ENCODE measurements at places on chromosomes 12 and 14. TPM values are rescaled to one million over a fixed set of nuclear protein-coding genes. Genes with fewer than 3 reads are reported as not detected.

DNA sequence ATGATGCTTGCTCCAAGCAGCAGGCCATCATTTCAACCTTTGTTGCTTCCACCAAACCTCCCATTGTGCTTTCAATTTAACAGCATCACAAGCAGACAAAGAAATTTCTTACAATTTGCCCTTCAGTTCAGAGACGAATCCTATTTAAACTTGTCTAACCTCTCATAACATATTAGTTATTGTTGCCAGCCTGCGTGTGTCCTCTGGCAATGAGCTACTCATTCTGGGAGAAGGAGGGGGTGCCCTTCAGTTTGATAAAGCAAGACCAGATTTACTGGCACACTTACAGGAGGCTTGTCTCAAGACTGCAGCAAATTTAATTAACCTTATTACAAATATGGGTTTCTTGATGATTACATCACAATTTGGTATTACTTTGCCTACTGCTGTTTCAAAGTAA, 203.6 kb upstream of the SOX5 start:
- no peak for DNase-seq
- H3K27me3 ChIP-seq = no peaks in the 10 kb centered on the region
- H3K4me3 ChIP-seq = no peak overlapping the region

DNA sequence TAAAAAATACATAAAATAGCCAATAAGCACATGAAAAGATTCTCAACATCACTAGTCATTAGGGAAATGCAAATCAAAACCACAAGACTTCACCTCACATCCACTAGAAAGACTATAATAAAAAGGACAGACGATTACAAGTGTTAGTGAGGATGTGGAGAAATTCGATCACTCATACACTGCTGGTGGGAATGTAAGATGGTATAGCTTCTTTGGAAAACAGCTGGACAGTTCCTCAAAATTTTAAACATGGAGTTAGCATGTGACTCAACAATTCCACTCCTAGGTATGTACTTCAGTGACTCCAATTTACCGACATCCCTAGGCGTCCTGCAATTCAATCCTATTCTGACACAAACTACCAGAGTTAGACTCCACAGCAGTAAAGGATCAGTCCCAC, 13.7 kb downstream of the TRIM9 start:
- H3K4me1 ChIP-seq = no peaks in the 10 kb centered on the region
- H3K27me3 ChIP-seq = no peaks in the 10 kb centered on the region
- no peaks in the 10 kb centered on the region for H3K36me3 ChIP-seq
- no peak for DNase-seq
- no peak overlapping the region for H3K27ac ChIP-seq

The LMO3 gene
- 22.2 TPM for total RNA-seq

The PPP4R4 gene
- total RNA-seq = 8.1 TPM

- H3K27ac ChIP-seq = peak overlapping the region; percentile 54
- DNase-seq = no peak
- no peak overlapping the region for H3K4me3 ChIP-seq
- no peaks in the 10 kb centered on the region for H3K27me3 ChIP-seq
- peaks cover 39% of the 10 kb centered on the region for H3K4me1 ChIP-seq
Measured at GRCh38 chr12:27905285-27906126, 67.0 kb downstream of the PTHLH start.

DNA sequence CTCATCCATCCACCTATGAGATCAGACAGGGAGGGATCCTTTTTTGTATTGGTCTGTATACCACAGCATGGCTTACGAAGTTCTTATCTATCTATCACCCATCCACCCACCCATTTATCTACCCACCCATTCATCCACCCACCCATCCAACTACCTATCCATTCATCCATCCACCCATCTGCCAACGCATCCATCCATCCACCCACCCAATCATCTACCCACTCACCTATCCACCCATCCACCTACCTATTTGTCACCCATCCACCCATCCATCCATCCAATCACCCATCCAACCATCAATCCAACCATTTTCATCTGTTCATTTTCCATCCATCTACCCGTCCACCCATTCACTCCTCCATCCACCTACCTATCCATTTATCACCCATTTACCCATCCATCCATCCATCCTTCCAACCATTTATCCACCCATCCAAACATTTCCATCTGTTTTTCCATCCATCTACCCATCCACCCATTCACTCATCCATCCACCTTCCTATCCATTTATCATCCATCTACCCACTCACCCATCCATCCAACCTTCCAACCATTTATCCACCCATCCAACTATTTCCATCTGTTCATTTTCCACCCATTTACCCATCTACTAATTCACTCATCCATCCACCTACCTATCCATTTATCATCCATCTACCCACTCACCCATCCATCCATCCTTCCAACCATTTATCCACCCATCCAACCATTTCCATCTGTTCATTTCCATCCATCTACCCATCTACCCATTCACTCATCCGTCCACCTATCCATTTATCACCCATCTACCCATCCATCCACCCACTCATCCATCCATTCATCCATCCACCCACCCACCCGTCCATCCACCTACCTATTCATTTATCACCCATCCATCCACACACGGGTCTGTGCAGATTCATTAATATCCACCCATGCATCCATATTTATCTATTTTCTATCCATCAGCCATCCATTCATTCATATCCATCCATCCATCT, 13.3 kb downstream of the SDS start:
- no peak for DNase-seq
- no peak overlapping the region for H3K4me3 ChIP-seq
- H3K27ac ChIP-seq = no peak overlapping the region
- H3K4me1 ChIP-seq = peaks cover 3% of the 10 kb centered on the region
- peaks cover 6% of the 10 kb centered on the region for H3K36me3 ChIP-seq

GRCh38 chr14:48350971-48351370, 675.6 kb upstream of the MDGA2 start:
- no peak overlapping the region for H3K4me3 ChIP-seq
- H3K27me3 ChIP-seq = no peaks in the 10 kb centered on the region
- no peak for DNase-seq
- H3K36me3 ChIP-seq = 0 out of 2 replicates have a peak, but pooled peaks cover 6% of the 10 kb centered on the region
- H3K4me1 ChIP-seq = no peaks in the 10 kb centered on the region

The BIN2 gene
- 0.20 TPM for total RNA-seq

The AQP5 gene
- total RNA-seq = 2.7 TPM

The PLEKHA5 gene
- 61.1 TPM for total RNA-seq

The CHFR gene
- 53.9 TPM for total RNA-seq

DNA sequence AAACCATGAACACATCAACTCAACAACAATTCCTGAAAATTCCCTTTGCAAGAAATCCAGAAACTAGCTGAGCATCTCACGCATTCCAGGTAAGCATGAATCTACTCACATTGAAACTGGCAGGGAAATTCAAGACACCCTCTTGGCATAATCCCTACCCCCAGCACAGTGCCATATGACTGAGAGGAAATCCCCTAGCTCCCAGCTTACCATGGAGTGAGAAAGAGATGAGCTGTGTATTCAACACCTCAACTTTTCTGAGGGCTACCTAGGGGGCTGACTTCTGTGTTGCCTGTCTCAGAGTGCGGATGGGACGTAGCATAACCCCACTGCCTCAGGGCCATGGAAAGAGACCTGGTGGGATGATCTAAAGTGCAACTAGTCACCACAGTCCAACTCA, 37.7 kb upstream of the GPR132 start:
- no peak for DNase-seq
- no peak overlapping the region for H3K4me3 ChIP-seq
- H3K4me1 ChIP-seq = no peaks in the 10 kb centered on the region
- H3K36me3 ChIP-seq = peaks cover 19% of the 10 kb centered on the region
- H3K27ac ChIP-seq = no peak overlapping the region

GRCh38 chr12:30437616-30438015, 258.1 kb downstream of the IPO8 start:
- no peak overlapping the region for H3K27ac ChIP-seq
- DNase-seq = no peak

- no peak overlapping the region for H3K4me3 ChIP-seq
- no peak for DNase-seq
- H3K27ac ChIP-seq = no peak overlapping the region
- no peaks in the 10 kb centered on the region for H3K36me3 ChIP-seq
Measured at GRCh38 chr14:69670093-69670492, 58.7 kb downstream of the SUSD6 start.

DNA sequence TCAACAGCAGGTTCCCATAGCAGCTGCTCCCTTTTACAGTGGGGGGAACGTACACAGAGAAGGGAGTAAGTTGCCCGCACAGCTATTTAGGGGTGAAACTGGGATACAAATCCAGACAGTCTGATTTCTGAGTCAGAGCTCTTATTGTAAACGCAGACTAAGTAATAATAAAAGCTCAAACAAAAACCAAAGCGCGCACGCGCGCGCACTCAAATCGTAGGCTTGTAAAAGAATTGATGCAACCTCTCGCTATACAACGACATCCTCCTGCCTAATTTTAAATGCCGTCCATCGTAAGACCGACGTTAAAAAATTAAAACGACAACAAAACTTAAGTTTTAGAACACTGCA, 747 bp upstream of the DACT1 start:
- peaks cover 13% of the 10 kb centered on the region for H3K36me3 ChIP-seq
- peak overlapping the region; percentile 84 for H3K4me3 ChIP-seq
- peaks cover 27% of the 10 kb centered on the region for H3K27me3 ChIP-seq
- peak overlapping the region; percentile 71 for H3K27ac ChIP-seq

- H3K36me3 ChIP-seq = no peaks in the 10 kb centered on the region
- no peak overlapping the region for H3K4me3 ChIP-seq
- H3K27ac ChIP-seq = no peak overlapping the region
- no peak for DNase-seq
Measured at GRCh38 chr12:24600996-24601395, 347.9 kb downstream of the BCAT1 start.

The PTPN6 gene
- total RNA-seq = 34.5 TPM

DNA sequence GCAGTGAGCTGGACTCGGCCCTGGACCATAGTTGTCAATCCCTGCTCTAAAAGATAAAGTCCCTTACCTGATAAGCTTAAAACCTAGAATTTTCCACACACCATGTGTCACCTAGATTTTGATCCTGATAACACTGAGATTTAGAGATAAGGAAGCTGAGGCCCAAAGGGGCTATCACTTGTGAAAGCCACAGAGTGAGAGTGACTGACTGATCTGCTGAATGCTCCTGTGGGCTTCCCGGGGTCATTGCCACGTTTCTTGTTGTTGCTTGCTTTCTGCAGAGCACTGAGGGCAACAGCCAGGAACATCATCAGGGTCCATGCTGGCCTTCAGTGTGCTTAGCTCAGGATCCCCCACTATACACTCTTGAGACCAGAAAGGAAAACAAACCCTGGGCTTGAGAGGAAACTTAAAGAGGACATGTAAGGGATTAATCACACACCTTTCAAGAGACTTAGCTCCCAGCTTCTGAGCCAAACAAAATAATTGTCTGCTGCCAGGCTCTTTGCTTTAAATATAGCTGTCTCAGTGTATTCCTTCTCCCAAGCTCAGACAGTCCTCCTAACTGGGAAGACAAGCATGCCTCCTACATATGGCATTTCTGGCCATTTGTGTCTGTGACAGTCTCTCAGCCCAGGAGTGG, 82.6 kb upstream of the ARHGAP5 start:
- H3K36me3 ChIP-seq = no peaks in the 10 kb centered on the region
- H3K27ac ChIP-seq = no peak overlapping the region
- H3K27me3 ChIP-seq = no peaks in the 10 kb centered on the region

The SLCO1A2 gene
- 13.9 TPM for total RNA-seq

The OAS3 gene
- total RNA-seq = 1.6 TPM

DNA sequence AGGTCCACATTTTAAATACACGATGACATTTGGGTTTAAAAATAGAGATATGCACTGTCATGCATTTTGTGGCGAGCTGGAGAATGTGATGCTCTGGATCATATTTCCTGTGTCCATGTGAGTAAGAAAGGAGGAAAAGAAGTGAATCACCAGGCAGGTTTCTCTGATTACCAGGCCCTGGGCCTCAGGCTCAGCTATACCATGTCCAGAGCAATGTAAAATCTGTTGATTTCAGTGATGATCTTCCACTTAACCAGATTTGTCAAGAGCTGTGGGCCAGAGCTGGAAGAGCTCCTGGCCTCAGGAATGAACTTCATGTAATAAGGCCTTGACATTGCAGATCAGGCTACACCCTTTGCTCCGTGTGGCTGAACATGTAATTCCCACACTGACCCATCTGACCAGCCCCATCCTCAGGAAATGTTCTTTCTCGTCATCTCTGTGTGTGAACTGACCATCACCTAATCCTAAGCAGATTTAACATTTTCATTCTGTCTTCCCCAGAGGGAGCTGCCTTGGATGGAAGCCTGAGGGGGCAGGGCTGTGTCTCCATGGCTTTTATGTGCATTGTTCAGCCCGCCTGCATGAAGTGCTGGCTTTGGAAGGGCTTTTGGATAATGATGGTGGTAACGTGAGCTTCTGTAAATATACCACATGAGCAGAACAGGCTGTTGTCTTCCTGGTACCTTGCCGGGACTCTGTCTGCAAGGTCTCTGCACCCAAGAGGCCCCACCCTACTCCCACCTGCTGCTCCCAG, 54.5 kb downstream of the CRACR2A start:
- peaks cover 4% of the 10 kb centered on the region for H3K27me3 ChIP-seq
- DNase-seq = no peak
- no peak overlapping the region for H3K27ac ChIP-seq
- peaks cover 12% of the 10 kb centered on the region for H3K4me1 ChIP-seq
- no peak overlapping the region for H3K4me3 ChIP-seq
- H3K36me3 ChIP-seq = peaks cover 6% of the 10 kb centered on the region

The CAPZA3 gene
- total RNA-seq = not detected

GRCh38 chr14:66511849-66512248, 3.9 kb downstream of the GPHN start:
- H3K27me3 ChIP-seq = peaks cover 17% of the 10 kb centered on the region
- no peak overlapping the region for H3K4me3 ChIP-seq
- H3K4me1 ChIP-seq = peaks cover 15% of the 10 kb centered on the region
- H3K36me3 ChIP-seq = no peaks in the 10 kb centered on the region
- DNase-seq = no peak
- H3K27ac ChIP-seq = no peak overlapping the region

GRCh38 chr12:88870000-88870737, 289.9 kb upstream of the KITLG start:
- H3K27me3 ChIP-seq = no peaks in the 10 kb centered on the region
- H3K36me3 ChIP-seq = no peaks in the 10 kb centered on the region
- H3K4me3 ChIP-seq = no peak overlapping the region
- no peak overlapping the region for H3K27ac ChIP-seq
- H3K4me1 ChIP-seq = peaks cover 8% of the 10 kb centered on the region
